CD4-positive, alpha-beta T cell treated with Interferon gamma for 1 hour (primary cell): ENCODE measurements at places on chromosomes 2 and 18.

DNA sequence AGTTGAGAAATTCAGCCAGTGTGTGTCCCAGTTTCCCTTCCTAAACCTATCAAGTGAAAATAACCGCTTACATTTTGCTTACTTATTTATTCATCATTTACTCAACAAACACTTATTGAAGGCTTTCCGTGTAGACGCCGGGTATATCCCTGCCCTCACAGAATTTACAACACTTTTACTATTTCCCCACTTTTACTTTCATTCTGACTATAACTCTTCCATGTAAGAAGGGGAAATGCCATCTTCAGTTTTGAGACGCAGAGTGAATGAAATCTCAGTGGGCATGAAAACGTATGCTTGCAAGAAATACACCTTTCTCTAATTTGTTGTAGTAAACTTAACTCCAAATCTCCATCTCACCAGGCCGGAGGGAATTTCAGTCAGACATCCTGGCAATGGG lies 251.0 kb upstream of the CHAC2 start:
- DNase-seq = no peak

- no peak for DNase-seq
Observed at GRCh38 chr2:109350526-109350925, 221.5 kb downstream of the SH3RF3 start.

DNA sequence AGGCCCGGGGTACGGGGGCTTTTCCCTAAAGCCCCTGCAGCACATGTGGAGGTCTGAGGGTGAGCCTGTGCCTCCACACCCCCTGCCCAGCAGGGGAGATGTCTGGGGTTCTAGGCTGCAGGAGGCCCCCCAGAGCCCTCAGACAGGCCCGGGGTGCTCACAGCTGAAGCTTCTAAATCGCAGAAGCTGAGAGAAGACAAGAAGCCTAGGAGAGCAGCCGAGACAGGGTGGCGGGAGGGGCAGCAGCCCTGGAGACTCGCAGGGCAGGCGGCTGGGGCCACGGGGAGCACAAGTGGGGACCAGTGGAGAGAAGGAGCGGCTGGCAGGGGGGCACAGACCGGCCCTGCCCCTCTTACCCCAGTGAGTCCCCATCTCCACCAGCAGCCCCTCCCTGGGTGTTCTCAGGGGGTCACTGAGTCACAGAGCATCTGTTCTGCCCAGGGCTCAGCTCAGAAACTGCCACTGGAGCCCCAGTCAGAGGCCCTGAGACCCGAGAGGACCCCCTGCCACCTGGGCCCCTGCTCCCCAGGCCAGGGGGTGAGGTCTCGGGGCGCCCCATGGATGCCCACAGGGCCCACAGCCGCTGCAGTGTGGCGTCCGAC lies 26.1 kb downstream of the GPC1 start:
- no peak for DNase-seq

DNA sequence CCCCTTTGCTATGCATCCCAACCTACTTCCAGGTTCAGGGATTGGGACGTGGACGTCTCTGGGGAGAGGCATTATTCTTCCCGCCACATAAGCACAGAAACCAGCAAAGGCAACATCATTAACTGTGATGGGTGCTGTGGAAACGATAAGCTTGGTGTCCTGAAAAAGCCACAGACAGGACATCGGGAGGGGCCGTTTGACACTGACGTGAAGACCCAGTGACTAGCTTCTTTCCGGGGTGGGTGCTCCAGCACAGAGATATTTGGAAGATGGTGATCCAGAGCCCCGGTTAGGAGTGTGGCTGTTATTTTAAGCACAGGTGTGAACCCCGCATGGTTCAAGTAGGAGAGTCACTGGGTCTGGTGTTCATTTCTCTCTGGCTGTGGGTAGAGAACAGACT lies 163.8 kb upstream of the HDAC4 start:
- no peak for DNase-seq

GRCh38 chr2:121078899-121079298 lies 206.1 kb downstream of the TFCP2L1 start:
- no peak for DNase-seq

DNA sequence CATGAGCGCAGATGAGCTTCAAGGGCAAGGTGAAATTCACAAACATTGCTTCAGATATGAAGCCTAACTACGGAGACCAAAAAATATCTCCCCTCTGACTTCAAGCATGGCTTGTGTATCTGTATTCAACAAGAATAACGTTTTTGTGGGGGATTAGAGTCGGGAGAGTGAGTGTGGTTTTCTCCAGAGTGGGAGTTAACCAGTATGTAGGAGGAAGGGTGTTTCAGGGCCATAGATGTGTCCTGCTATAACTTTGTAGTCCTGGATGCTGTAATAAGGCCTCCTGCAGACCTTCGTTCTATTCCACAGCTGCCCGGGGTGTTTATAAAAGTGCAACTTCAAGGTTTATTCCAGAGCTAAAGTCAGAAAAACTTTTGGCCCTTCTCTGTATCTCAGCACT lies 12.9 kb upstream of the C2orf74 start:
- no peak for DNase-seq

DNA sequence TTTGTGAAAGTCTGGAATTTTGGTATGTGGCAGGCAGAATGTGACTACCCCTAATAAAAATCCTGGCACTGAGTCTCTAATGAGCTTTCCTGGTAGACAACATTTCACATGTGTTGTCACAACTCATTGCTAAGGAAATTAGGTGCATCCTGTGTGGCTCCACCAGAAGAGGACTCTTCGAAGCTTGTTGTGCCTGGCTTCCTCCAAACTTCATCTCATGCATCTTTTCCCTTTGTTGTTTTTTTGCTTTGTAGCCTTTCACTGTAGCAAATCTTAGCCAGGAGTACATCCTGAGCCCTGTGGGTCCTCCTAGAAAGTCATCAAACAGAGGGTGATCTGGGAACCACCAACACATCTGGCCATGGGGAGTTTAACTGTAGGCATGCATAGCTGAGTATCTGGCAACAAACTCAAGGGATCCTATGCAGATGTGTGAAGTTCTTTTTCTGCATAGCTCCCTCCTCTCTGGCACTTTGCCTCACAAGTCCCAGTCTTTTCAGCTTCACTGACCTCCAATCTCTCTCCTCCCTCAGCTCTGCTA lies 42.1 kb upstream of the SERTAD2 start:
- DNase-seq = no peak

DNA sequence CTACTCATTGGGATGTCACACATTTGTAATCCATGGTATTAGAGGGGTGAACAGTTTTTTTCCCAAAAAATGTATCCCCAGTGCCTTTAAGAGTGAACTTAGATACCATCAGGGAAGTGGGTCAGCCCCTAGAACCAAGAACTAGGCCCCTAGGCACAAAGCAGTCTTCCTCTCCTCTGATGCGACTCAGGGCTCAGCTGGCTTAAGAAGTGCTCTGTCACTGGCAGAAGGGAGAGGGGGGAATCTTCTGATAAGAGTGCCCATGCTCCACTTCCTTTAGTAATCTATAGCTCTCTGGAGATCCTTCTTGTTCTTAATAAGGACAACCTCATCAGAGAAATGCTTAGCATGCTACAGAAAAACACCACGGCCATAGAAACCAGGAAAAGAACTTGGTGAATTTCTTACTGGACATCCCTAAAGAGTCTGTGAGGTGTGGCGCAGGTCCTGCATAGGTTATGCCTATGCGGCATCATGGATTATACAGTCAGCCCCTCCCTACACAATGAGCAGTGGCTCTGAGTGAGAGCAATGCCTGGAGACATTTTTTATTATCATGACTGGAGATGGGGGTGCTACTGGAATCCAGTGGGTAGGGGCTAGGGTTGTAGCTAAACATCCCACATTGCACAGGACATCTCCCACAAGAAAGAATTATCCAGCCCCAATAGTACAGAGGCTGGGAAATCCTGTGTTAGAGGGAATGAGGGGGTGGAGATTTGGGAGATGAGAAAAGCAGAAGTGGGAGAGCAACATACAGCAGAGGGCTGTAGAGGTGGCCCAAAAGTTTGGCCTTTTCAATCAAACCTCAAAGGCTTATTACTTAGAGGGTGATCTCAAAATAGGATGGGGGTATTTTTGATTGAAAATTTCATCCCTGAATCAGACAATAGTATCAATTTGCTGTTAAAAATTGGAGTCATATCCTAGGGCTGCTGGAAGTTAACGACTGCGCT lies 21.7 kb upstream of the ZNF385B start:
- no peak for DNase-seq

DNA sequence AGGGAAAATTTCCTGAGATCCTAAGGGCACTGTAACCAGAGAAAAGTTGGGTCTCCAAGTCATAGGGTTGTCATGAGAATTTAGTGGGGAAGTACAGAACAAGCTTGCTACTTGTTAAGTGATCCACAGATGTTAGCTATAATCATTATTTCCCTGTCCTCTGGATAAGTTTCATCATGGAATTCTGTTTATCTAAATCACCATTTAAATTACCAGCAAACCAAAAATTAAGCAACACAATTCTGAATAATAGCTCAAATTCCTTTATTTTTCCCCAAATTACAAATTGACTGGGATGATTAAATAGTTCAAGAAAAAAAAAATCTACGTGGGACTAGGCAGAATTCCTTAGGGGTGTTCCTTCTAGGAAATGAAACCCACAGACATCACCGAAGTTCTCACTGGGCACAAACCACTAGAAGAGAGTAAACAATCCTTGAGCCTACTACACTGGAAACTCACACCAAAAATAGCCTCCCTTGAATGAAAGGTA lies 159.5 kb downstream of the COL6A3 start:
- DNase-seq = no peak

DNA sequence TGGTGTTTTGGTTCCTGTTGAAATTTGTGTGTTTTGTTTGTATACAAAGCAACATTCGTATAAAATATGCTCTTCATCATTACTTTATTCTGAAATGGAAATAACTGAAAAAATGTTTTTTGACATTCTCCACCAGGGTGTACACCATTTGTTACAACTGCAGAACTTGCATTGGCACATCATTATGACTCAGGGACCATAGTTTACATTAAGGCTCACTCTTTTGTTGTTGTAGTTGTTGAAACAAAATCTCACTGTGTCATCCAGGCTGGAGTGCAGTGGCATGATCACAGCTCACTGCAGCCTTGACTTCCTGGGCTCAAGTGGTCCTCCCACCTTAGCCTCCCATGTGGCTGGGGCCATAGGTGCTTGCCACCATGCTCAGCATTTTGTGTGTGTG lies 676.6 kb downstream of the TDRD15 start:
- DNase-seq = no peak

- no peak for DNase-seq
Observed at GRCh38 chr2:61763605-61764034, 90.2 kb downstream of the FAM161A start.

GRCh38 chr2:43568228-43568627 lies 27.6 kb downstream of the THADA start:
- no peak for DNase-seq

DNA sequence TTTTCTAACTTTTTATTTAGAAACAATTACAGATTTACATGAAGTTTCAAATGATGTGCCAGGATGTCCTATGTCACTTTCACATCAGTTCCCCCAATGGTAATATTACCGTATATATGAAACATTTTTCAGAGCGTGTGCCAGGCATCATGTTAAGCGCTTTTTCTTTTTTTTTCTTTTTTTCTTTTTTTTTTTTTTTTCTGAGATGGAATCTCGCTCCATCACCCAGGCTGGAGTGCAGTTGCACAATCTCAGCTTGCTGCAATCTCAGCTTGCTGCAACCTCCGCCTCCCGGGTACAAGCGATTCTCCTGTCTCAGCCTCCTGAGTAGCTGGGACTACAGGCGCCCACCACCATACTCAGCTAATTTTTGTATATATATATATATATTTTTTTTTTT lies 5.6 kb upstream of the PPP4R1 start:
- no peak for DNase-seq
